ENCODE measurements at places on chromosomes 3 and 15.

DNA sequence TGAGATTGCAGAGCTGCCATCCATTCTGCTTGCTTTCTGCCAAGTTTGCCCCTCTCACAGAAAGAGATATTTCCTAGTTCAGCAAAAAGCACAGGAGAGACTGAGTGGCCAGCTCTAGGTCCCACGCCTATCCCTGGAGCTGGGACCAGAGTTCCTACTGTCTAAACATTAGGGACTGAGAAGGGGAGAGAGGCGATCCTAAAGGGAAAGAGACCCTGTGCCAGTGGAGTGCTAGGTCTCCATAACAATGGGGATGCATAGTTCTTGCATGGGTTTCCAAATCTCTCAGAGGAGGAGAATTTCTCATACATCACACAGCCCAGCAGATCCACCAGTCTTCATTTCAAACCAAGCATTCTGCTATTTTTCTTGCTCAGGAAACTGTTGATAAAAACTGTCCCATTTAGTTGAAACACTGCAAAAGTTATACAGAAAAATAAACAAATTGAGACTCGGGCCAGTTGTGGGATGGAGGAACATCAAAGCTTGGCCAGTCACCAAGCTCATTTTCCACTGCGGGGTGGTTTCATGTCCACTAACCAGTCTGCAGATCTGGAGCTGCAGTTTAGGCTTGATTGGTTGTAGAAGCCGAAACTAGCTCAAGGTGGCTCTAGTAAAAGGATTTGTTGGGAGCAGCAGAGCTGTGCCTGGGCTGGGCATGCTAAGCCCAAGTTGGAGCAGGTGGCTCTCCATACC is 62.7 kb downstream of the EEFSEC start:
- no peak for DNase-seq

DNA sequence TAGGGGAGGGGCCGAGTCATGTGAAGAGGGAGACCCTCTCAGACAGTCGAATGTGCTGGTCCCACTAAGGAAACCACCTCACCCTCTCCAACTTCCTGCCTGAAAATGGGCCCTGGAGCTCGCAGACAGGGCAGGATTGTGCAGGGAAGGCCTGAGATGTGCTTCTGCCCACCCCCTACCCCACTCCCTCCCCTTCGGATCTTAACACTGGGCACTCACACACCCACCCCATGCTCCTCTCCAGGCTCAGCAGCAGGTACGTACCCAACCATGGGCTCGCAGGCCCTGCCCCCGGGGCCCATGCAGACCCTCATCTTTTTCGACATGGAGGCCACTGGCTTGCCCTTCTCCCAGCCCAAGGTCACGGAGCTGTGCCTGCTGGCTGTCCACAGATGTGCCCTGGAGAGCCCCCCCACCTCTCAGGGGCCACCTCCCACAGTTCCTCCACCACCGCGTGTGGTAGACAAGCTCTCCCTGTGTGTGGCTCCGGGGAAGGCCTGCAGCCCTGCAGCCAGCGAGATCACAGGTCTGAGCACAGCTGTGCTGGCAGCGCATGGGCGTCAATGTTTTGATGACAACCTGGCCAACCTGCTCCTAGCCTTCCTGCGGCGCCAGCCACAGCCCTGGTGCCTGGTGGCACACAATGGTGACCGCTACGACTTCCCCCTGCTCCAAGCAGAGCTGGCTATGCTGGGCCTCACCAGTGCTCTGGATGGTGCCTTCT is 20.0 kb downstream of the ATRIP start:
- DNase-seq, result no peak

- no peak for DNase-seq
These were observed 507.1 kb downstream of the IGSF11 start for GRCh38 chr3:118527514-118528044.

DNA sequence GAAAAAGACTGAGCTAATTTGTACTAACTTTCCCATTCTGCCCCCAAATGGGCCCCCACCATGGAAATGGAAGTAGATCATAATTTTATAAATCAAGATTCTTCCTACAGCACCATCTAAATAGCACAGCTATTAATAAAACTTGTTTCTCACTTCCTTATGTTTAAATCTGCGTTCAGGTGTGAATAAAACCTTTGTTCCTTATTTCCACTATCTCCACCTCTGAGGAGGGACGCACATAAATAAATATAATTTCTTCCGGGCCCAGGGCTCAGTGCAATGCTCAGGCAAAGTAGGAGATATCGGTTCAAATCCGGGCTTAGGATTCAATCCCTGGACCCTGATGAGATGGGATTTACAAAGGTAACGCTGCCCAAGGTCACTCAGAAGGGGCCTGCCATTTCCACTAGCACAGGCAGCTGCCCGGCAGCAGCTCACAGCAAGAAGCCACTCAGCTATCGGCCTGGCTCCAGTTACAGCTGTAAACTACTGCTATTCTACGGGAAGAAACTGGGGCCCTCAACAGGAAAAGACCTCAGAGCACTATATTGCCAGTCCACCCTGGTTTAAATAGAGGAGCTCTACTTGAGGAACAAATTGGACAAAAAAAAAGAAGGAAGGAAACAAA is 52.5 kb downstream of the FOXP1 start:
- DNase-seq, result no peak

GRCh38 chr3:95565502-95565901 is 1248.9 kb upstream of the EPHA6 start:
- DNase-seq, result no peak

- DNase-seq, result no peak
These were observed 685.2 kb downstream of the TBL1XR1 start for GRCh38 chr3:176512037-176512436.

- no peak for DNase-seq
These were observed 80.7 kb upstream of the ALDH1L1 start for GRCh38 chr3:126261037-126261436.

DNA sequence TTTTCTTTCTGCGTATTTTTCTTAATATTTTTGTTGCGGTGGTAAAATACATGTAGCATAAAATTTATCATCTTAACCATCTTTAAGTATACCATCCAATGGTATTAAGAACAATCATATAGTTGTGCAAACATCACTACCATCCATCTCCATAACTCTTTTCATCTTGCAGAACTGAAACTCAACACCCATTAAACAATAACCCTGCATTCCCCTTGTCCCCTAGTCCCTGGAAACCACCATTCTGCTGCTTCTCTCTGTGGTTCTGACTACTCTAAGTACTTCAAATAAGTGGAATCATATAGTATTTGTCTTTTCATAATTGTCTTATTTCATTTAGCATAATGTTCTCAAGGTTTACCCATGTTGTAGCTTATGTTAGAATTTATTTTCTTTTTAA is 67.3 kb upstream of the EOMES start:
- no peak for DNase-seq

DNA sequence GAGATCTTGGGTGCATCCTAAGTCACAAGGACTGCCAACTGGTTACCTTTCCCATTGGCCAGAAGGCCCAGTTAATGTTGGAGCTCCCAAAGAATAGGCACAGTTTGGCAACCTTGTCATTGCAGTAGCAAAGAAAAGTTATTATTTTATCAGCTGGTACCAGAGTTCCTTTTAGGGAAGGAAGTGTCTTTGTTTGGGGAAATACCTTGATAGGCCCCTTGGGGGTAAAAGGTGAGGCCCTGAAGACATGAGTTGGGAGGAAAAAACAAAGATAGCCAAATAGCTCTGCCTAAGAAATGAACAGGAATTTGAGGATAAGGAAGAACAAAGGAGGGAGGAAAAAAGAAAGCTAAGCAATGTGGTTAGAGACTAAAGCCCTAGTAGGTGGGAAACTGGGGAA is 85.8 kb downstream of the ANP32A start:
- no peak for DNase-seq

- no peak for DNase-seq
These were observed 91.4 kb downstream of the FBN1 start for GRCh38 chr15:48554112-48554511.

All from cortex of kidney (tissue), 1 donor.